ENCODE measurements at places on chromosomes 12 and 14.

DNA sequence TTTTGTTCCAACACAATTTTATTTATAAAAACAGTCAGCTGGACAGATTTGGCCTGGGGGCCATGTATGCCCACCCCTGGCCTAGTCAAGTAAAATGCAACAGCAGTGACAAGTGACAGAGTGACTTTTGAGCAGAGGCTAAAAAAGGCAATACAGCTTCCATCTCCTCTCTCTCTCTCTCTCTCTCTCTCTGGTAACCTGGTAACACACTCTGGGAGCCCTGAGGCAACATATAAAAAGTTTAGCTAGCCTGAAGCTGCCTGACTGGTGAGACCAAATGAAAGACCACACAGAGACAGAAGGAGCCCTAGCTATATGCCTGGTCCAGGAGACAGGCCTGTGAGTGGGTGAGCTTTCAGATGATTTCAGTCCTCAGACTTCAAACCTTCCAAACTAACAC, 105.4 kb downstream of the DENND5B start:
- DNase-seq = no peak

- DNase-seq = no peak
These were observed 2.0 kb downstream of the SERPINA1 start for GRCh38 chr14:94386085-94387031.

DNA sequence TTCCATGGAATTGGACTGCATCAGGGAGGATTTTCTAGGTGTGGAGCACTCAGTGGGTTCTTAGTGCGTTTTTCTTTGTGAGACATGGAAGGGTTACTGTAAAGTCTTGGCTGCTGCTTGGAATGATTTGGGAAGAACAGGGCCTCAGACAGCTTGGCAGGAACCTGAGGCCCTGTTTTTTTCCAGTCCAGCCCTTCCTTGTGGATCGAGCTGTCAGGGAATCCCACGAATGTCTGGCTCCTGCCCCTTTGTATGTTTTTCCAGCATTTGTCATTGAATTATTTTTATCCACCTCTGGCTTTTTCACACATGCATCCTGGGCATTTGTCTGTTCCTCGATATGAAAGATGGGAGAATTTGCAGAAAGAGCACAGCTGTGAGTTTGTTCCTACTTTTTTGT, 158.5 kb downstream of the TGFB3 start:
- no peak for DNase-seq

DNA sequence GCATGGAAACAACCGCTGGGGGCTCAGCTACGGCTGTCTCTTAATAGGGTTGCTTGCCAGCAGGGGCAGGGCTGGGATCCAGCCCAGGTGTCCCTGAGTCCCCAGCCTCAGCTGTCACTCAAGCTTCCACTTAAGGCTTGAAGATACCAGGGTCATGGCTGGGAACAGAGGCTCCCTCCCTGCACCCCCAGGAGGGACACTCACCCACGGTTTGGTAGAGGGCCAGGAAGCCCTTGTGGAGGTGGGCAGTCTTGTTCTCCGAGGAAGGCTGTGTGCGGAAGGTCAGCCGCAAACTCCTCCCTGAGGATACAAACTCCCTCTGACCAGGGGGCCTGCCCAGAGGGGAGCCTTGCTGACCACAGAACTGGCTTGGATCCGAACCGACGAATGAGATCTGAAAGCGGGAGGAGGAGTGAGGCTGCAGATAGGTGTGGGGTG, 7.3 kb downstream of the C1RL start:
- DNase-seq = no peak

GRCh38 chr14:103880348-103881267, 33.2 kb upstream of the PPP1R13B start:
- peak; percentile 77 for DNase-seq

DNA sequence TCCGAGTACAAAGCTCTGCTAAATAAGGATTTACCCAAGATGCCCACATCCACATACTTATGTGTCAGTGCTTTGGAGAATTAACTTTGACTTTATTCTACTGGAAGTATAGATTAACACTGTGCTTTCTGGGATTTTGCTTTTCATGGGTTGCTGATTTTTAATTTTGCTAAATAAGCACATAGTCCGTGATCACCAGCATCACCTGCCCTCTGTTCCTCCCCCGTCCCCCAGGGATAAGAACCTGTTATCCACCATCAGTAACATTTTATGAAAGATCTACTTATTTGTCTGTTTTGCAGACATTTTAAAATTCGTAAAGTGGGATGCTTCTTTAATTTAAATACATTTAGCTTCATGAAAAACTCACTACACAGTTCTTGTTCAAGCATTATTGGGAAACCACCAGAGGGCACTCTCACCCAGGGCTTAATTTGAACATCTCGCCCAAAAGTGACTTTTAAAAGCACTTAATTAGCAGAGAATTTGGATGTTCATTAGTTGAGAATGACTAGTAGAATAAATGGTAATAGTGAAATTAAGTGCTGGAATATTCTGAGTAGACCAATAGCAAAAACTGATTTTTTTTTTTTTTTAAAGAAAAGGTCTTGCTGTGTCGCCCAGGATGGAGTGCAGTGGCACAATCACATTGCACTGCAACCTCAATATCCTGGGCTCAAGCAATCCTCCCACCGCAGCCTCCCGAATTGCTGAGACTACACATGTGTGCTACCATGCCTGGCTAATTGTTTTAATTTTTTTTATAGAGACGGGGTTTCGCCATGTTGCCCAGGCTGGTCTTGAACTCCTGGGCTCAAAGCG, 35.7 kb downstream of the MRPL42 start:
- DNase-seq = peak; percentile 16

DNA sequence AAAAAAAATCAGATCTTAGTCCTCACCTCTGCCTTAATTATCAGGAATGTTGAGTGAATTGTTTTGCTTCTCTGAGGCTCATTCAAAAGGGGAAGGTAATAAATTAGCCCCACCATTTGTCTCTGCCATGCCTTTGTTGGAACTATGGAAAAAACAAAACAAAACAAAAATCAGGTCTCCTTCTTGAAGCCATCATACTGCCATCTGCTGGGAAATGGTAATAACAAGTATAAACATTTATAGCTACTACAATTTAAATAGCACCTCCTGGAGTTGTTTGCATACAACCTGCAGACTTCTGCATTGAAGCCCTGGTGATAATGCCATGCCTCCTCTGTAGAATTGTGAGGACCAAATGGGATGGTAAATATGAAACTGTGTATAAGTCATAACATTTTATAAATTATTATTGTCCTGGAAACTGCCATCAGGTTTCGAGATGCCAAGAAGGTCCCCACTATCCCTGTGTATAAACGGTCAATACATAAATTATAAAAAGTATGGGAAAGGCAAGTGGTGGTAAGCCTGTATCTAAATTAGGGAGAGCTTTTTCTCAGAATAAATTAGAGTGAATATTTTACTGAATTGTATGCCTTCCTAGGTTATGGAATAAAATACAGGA, 87.2 kb upstream of the FGD4 start:
- DNase-seq = peak; percentile 45

DNA sequence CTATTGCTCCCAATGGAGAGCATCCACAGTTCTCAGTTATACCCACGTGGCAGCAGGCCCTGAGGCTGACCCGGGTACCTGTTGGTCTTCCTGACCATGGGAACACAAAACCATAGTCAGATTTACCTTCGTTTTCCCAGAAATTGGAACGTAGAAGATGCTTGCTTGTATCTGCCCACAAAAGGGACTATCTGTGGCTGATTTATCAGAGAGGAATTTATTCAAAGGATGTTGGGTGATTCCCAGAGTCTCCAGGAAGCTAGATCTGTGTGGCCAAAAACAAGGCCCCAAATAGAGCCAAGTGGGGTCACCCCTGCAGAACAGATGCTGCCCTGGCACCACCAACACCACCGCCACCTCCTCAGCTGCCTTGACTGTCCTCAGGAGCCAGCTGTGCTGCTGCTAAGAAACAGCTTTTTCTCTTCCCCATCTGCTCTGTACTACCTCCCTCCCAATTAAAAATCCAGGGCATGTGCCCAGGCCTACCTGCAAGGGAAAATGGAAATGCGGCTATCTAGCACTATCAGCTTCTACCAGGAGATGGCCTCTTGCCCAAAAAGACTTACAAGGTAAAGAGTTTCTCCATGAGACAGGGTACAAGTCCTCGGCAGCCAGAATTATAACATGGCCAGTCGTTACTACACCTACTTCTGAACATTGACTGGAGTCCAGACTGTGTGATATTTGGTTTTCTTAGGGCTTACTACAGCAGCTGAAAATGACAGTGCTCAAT, 128.6 kb upstream of the PLEKHG7 start:
- DNase-seq = no peak

DNA sequence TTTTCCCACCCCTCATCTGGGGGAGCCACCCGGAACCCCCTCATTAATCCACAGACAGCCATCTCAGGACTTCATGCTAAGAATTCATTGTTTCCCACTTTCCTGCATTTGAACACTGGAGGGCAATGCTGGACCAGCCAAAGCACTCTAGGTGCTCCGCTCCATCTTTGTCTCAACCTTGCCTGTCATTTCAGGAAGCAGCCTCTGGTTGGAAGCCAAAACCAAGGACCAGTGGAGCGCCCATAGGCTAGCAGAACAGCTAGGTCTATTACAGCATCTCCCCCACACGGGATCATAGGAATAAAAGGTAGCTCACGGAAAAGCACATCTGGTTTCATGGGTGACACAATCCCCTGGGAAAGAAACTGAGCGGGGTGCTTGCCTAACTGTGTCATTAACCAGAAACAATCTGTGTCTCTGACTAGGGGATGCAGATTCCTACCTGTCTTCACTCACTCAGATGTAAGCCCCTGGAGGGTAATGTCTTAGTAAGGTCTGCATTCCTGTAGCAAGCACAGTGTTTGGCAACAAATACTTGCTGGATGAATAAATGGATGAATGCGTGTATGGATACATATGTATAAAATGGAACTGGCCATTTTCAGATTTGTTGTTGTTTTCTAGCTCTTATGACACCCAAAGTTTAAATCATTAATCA, 197.0 kb downstream of the DAD1 start:
- DNase-seq = peak; percentile 53

- DNase-seq = no peak
These were observed 25.9 kb downstream of the TIGAR start for GRCh38 chr12:4346931-4347330.

DNA sequence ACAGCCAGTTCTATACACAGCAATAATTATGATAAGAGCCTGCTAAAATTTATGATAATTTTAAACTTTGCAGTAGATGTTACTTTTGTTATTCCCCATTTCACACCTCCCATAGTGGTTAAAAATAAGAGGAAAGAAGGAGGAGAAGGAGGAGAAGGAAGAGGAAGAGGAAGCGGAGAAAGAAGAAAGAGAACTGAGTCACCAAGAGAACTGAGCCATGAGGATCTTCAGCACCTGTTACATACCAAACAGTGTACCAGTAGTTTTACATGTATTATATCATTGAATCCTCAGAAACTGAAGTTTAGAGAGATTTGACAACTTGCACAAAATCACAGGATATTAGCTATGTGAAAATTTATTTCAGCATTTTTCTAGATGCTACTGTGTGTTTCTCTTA, 3.9 kb downstream of the CD163 start:
- DNase-seq = no peak

DNA sequence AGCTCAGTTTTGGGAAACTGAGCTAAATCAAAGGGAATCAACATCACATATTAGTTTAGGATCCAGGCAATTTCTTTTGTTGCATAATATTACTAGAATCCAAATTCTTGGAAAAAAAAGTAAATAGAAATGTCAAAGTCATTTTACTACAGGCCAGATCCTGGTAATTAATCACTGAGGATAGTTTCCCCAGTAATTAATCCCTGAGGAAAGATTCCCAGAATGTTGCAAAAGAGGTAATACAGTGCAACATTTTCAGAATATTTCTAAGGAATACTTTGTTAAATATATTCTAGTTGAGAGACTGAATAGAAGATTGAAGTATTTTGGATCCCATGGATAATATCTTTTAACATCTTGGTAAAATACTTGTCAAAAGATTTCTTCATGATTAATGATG, 207.0 kb upstream of the GARIN2 start:
- no peak for DNase-seq

DNA sequence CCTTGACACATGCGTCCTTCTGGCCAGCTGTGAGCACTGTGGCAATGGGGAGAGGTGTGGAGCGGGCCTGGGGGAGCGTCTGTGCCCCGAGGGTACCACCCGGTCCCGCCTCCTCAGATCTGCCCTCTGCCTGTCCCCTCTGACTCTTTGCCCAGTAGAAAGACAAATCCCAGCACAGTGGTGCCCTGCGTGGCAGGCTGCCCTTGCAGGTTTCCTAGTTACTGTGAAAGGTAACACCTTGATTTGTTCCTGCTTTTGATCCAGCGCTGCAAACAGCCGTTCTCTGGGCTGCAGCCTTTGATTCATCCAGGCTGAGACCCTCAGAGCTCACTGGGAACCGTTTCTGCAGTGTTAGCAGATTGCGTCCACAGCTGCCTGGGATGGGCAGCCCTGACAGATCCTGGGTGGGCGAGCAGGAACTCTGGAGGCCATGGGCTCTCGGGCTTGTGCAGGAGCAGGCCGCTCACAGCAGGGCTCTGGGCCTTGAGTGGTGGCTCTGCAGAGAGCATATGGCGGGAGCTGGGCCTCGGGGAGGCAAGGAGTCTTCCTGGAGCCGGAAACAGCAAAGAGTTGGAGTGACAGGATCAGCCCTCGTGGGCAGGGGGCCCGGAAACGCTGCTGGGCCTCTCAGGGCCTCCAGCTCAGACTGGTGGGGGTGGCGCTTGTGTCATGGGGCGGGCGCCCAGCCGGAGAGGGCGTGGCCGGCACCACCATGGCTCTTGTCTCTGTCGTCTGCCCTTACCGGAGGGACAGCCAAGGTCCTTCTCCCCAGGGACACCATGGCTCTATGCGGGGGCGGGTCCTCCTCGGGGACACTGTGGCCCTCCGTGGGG, 16.6 kb downstream of the FBRSL1 start:
- peak; percentile 75 for DNase-seq

- no peak for DNase-seq
These were observed 68.3 kb downstream of the LLPH start for GRCh38 chr12:66062290-66062625.

DNA sequence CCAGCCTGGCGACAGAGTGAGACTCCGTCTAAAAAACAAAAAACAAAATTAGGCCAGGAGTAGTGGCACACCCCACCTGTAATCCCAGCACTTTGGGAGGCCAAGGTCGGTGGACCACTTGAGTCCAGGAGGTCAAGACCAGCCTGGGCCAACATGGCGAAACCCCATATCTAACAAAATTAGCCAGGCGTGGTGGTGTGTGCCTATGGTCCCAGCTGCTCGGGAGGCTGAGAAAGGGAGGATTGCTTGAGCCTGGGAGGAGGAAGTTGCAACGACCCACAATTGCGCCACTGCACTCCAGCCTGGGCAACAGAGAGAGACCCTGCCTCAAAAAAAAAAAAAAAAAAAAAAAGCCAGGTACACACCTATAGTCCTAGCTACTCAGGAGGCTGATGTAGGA, 37.0 kb downstream of the KDM2B start:
- no peak for DNase-seq

- no peak for DNase-seq
These were observed 15.1 kb downstream of the FICD start for GRCh38 chr12:108530161-108530560.

- DNase-seq = no peak
These were observed 31.1 kb downstream of the METAP2 start for GRCh38 chr12:95505039-95505438.

DNA sequence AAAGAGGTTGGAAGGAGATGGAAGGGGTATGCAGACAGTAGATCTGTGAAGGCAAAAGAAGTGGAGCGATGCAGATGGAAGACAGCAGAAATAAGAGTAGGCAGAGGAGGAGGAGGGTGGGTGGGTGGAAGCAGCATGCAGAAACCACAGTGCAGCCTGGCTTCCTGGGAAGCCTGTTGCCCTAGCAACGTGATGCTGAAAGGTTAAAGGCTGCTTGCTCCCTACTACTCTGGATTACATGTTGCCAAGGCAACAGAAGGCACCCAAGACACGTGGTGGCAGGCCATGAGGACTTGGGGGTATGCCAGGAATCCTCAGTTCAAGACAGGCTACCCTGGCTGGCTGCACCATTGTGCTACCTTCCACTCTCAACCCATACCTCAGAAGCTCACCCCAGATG, 129.6 kb downstream of the GRIN2B start:
- DNase-seq = no peak
